Activated naive CD4-positive, alpha-beta T cell (primary cell): ENCODE measurements at places on chromosomes 7 and 10.
A peak's percentile ranks its signal among the peaks of the same experiment; 100 is the strongest.

- no peak for DNase-seq
Observed at GRCh38 chr10:71963351-71964097, 671 bp upstream of the CHST3 start.

DNA sequence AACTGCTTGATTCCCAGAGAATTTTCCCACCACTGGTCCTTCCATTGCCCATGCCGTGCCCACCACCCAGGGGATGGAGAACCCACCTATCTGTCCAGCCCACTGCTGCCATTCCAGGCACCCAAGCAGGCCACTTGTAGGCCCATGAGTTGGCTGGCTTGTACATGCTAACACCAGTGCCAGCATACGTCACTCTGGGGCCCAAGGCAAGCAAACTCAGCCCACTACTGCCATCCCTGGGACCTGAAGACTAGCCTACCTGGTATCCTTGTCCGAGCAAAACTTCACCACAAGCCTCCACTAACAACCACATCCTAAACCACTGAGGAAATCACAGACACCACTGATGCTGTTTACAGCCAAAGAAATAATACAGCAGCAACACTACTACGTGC is 44.7 kb upstream of the CDK6 start:
- no peak for DNase-seq

DNA sequence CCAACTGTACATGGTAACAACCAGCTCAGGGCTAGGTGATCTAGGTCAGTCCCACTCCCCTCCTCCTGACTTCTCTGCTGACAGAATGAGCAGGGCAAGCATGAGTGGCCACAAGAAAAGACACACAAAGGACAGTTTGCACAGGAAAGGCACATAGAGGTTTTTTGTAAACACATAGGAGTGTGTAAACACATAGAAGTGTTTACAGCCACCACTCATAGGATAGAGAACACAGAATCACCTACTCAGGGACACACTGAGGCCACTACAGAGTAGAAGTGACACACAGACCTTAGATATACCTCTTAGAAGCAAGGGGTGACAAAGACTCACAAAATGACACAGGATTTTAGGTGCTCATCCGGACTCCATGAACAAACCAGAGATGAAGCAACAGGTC is 19.0 kb downstream of the NUDCD3 start:
- DNase-seq = no peak

GRCh38 chr10:75464478-75465449 is 33.3 kb downstream of the LRMDA start:
- no peak for DNase-seq

- DNase-seq = no peak
Observed at GRCh38 chr10:61211468-61211867, 241.7 kb downstream of the TMEM26 start.

- DNase-seq = no peak
Observed at GRCh38 chr10:52488606-52489485, 174.8 kb downstream of the DKK1 start.

DNA sequence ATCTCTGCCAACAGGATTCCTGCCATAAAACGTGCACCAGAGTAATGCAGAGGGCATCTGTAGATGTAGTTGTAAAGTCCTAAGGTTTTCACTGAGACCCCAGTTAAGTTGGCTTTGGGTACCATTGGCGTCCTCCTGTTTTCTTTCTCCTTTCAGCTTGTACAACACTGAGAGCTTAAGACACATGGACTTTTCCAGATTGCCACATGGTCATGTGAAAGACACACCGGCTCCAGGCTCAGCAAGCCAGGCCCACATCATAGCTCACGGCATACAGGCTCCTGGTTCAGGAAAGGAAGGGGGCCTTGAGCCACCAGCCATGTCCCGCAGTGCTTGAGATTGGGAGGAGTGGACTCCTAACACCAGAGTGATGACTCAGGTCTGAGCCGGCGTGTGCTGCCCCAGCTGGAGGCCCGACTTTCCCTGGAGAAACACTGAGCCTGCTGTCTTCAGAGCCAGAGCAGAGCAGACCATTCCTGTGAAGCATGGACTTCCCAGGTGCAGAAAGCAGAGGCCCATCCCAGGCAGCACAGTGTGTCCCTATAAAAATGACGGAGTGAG is 252.7 kb downstream of the PRPF18 start:
- no peak for DNase-seq

DNA sequence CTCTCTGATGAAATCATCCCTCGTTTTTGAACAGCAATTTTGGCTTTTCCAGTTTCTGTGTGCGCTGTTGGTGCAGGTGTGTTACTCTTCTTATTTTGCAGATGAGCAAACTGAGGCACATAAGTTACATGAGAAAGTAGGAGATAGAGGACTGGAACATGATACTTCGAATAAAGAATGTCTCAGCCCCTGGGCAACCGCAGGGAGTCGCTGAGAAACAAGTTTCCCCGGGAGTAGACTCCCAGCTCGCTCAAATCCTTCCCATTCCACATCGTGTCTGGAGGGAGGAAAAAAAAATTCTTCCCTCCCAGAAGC is 18.0 kb downstream of the MXI1 start:
- no peak for DNase-seq

GRCh38 chr10:24822590-24822989 is 98.9 kb upstream of the ARHGAP21 start:
- DNase-seq = no peak

DNA sequence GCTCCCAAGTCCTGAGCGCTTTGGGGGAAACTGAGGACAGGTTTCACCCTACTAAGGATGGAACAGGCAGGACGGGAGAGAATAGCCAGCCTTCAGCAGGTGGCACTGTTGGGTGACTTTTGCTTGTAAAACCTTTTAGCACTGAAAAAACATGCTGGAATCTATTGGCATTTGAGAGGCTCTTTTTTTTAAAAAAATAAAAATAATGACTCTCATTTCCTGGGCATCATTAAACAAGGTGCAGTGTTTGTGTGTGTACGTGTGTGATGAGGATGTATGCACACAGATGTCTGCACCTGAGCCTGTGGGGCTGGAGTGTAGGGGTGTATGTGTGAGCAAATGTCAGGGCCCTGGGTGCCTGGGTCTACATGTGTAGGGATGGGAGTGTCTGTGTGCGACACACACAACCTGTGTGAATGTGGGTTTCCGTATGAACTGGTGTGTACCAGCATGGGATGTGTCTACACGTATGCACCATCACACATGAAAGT is 177.9 kb downstream of the RPS24 start:
- DNase-seq = no peak

- DNase-seq = no peak
Observed at GRCh38 chr7:111108496-111108895, 17.6 kb downstream of the LRRN3 start.

- peak; percentile 48 for DNase-seq
Observed at GRCh38 chr10:61902445-61903220, 1.1 kb downstream of the ARID5B start.

DNA sequence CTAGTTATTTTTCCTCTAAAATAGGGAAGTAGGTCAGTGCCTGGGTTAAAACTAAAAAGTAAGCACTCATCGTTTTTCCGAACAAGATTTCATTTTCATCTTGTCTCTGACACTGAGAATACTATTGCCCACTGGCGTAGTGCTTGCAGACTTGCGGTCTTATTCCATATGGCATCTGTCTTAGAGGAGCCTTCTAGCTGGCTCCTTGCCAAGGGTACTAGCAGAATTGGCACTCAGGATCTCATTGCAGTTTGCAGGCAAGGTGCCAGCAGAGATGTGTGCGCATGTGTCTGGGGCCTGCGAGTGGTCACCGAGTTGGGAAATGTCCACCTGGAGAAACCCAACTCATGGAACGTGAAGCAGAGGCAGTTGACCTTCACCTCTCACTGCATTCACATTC is 143.4 kb downstream of the CELF2 start:
- DNase-seq = no peak

GRCh38 chr10:72029414-72029813 is 58.9 kb downstream of the SPOCK2 start:
- DNase-seq = no peak

- DNase-seq = no peak
Observed at GRCh38 chr10:97582169-97582568, 2.0 kb upstream of the HOGA1 start.

- DNase-seq = no peak
Observed at GRCh38 chr10:105356626-105357025, 715.5 kb downstream of the SORCS3 start.
